AG20443 (cell line): ENCODE measurements at places on chromosomes 4 and X.

GRCh38 chr4:145852256-145852839 is 86.3 kb downstream of the ZNF827 start:
- DNase-seq, result no peak

- DNase-seq, result no peak
Observed at GRCh38 chr4:17187003-17187402, 288.6 kb upstream of the LDB2 start.

- peak; percentile 80 for DNase-seq
Observed at GRCh38 chr4:153731239-153731638, 28.6 kb downstream of the RNF175 start.

GRCh38 chr4:1676605-1677525 is 7.2 kb downstream of the FAM53A start:
- no peak for DNase-seq
